ENCODE measurements at places on chromosomes 2 and 18.

GRCh38 chr2:21299411-21299810 is 175.6 kb downstream of the TDRD15 start:
- DNase-seq = no peak

- no peak for DNase-seq
Measured at GRCh38 chr18:34990597-34990996, 50.6 kb upstream of the MAPRE2 start.

DNA sequence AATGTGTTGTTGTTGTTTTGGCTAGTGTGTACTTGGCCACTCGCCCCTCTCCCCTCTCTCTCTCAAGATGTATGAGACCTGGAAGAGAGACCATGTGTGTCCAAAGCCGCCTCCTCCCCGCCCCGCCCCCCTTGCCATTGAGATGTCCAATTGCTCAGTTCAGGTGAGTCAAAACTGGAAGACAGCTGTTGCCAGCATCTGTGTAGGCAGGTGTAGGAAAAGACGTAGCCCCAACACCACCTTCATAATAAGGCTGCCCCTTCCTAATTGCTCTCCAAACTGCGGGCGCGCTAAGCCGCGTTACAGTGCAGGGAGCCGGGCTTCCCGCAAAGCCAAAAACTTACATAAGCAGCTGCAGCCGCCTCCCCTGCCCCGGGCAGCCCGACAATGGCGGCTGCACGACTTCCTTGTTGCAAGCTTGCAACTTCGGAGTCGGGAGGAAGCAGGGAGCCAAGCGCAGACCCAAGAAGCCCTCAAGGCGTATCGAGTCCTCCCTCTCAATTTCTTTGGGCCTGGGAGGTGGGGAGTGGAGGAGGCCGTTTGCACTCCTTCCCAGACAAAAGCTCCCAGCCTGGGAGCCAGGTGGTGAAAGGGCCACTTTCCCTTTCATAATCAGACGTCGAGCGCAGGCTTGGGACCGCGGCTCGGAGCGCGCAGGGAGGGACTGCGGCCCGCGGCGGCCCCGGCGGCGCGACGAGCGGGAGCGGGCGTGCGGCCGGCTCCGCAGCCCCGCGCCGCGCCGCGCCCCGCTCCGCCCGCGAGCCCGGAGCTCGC is 882 bp downstream of the ZBTB14 start:
- peak; percentile 70 for DNase-seq

DNA sequence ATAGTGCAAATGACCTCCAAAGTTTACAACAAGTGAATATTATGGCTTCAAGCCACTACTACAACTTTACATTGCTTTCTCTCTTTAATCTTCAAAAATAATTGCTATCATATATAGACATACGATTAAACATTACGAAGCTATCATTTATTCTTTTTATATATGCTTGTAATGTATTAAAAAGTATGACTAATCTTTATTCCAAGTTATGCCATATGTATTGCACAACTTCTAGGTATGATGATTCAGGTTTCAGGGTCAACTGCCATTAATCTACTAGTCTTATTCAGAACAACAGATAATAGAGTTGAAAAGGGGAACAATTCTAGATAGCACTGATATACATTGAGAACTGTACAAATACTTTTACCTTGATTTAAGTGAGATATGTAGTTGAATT is 506.2 kb upstream of the TMEFF2 start:
- no peak for DNase-seq

DNA sequence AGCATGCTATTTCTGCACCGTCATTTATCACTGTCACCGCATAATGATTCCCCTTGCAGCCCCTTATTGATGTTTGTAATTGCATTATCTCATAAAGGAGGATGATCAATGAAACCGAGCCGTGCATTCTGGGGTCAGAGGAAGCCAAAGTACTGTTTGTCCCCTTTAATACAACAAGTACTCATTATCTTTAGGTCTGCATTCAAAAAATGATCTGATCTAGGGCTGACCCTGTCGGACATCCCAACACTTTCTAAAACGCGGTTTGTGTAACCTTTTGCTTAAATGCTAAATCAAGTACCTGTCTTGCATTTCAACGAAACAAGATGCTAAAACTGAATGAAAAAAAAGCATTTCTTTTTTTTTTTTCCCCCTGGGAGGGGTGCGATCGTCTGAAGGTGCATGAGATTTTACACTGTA is 143.8 kb downstream of the MEIS1 start:
- no peak for DNase-seq

- DNase-seq = no peak
Measured at GRCh38 chr2:147600223-147600622, 244.6 kb upstream of the ACVR2A start.

DNA sequence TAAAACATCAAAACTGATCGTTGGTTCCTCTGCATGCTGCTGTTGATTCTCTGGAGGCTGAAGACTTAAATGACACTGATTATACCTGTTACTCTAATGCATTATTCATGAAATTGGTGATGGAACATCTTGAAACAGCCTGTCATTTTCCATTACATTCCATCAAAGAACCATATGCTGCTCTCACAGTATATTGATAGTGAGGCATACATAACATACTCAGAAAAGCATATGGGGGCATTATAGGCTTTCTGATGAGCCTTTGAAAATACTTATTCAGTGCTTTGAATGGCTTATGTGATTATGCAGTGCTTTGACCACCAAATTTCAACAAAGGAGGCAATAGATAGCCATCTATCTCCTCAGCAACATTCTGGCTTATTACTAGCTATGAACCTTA is 392.1 kb downstream of the CDH19 start:
- DNase-seq = no peak

DNA sequence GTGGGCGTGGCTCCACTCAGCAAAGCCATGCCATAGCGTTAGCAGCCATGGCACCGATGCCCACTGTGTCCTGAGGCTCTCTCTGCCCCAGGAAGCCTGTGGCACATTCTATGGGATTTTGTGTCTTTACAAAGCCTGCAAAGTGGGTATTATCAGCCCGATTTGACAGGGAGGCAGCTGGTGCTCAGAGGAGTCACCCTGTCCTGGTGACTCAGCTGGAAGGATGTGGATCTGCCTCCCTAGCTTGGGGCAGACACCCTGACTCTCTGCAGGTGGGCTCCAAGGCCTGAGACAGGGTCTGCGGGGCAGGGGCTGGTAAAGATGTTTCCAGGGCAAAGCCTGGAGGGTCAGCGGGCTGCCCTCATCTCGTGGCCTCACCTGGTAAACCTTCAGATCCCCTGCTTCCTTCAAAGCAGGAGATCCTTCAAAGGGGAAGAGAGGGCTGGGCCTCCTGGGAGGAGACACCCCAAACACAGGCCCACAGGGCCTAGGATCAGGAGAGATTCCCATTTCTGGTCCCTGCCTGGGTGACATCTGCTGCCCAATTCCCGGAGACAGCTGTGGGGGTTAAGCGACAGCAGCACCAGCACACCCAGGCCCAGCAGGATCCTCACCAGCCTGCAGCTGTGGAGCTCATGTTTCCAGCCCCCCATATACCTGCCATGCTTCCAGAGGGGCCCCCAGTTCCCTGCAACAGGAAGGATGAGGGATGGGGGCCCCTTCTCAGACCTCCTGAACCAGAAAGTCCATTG is 3.0 kb upstream of the ASB1 start:
- DNase-seq = no peak

- DNase-seq = no peak
Measured at GRCh38 chr18:41418598-41418997, 536.4 kb upstream of the PIK3C3 start.

GRCh38 chr2:70790136-70790828 is at the start of gene FIGLA:
Gene FIGLA, minus strand, starts transcription at chr2:70790643. Its CDS starts 5 bp downstream, at chr2:70790638.
- DNase-seq = no peak

- DNase-seq = no peak
Measured at GRCh38 chr2:236665101-236665500, 95.5 kb downstream of the ACKR3 start.

DNA sequence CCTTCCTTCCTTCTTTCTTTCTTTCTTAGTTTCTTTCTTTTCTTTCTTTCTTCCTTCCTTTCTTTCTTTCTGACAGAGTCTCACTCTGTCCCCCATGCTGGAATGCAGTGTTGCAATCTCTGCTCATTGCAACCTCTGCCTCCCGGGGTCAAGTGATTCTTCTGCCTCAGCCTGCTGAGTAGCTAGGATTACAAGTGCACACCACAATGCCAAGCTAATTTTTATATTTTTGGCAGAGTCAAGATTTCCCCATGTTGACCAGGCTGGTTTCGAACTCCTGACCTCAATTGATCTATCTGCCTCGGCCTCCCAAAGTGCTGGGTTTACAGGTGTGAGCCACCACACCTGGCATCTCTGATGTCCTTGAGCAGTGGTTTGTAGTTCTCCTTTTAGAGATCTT is 48.5 kb downstream of the IL1R2 start:
- no peak for DNase-seq

GRCh38 chr2:98726735-98727368 is 4.1 kb downstream of the MGAT4A start:
- DNase-seq = no peak

DNA sequence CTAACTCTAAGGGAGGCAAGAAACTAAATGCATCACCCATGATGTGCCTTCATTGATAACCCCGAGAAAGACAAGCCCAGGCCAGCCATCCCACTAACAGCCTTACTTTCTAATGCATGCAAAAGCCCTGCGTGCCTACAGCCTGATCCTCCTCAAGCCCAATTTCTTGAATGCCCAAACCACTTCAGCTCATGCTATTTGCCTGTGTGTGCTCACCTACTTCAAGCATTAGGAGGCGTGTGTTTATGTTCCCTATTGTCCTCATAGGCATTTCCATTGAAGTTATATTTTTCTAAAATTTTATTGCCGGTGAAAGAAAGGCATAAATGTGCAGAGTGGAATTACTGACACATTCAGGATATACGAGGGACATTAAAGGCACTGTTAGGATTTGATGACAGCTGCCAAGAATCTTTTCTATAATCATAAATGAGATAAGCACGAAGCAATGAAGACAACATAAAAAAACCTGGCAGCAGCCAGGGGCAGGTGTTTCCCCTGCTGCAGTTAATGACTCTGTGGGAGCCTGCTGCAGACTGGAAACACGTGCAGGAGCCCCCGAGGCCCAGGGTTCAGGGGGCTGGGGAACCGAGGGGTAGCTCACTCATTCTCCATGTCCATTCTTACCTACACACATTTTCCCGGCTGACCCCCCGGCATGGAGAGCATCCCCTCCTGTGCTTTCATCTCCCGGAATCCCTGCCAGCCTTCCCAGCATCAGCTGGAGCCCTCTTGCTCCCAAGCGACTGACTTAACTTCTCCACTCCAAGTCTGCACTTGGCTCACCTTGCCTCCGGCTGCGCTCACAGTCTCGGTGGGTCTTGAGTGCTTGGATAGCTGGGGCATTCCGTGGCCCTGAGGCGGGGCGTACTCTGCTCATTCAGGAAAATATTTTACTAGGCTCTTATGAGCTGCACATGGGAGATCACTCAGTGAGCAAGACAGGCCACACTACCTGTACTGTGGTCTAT is 292.3 kb upstream of the SIX2 start:
- no peak for DNase-seq

GRCh38 chr2:95345081-95345562 is 48.0 kb downstream of the KCNIP3 start:
- no peak for DNase-seq

GRCh38 chr2:28270456-28271152 is 122.1 kb upstream of the FOSL2 start:
- DNase-seq = no peak

DNA sequence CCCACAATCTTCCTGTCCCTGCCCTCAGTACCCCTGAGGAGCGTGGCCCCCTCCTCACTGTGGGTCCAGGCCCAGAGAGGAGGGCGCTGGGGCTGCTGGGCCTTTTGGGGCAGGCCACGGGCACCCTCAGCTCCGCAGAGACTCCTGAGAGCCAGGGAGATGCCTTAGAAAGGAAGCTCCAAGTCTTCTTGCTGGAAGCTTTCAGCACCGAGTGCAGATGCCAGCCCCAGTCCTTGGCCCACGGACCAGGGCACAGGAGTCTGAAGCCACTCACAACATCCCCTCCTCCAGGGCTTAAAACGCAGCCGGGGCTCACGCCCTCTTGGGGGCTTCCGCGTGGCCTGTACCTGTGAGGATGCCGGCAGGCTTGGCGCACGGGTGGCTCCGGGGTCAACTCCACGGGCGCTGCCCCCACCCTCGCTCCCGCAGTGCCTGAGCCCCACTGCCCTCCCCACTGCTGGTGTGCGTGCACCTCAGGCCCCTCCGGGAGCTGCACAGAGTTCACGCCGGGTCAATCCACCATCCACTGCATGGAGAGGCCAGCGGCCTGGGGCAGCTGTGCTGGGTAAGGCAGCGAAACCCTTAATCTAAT is 72.1 kb upstream of the CTDP1 start:
- DNase-seq = no peak

DNA sequence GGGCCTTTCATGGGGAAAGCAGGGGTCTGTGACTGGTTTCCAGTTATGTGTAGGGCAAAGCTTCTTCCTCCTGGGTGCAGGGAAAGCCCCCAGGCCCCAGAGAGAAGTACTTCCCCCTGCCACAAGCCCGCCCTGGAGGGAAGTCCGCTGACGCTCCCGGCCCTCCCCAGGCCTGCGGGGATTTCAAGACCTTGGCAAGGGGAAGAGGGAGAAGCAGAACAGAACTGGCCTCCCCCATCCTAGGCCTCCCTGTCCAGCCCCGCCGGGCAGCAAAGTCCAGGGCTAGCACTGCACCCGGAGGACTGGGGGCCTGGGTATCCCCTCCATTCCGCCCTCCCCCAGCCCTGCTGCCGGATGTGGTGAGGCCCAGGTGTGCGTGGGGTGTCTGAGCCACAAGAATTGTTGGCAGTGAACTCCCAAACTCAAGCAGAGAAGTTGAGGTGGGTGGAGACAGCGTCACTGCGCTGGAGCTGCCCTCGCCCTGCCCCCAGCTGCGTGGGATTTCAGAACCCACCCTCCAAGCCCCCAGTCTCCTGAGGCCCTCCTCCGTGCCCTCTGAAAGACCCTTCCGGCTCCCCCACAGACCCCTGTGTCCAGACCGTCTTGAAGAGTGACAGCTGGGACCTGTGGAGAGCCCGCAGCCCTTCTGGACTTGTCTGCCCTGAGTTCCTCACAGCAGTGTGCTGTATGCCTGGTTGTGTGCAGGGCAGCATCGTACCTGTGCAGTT is 1.1 kb upstream of the DUSP2 start:
- DNase-seq = no peak

DNA sequence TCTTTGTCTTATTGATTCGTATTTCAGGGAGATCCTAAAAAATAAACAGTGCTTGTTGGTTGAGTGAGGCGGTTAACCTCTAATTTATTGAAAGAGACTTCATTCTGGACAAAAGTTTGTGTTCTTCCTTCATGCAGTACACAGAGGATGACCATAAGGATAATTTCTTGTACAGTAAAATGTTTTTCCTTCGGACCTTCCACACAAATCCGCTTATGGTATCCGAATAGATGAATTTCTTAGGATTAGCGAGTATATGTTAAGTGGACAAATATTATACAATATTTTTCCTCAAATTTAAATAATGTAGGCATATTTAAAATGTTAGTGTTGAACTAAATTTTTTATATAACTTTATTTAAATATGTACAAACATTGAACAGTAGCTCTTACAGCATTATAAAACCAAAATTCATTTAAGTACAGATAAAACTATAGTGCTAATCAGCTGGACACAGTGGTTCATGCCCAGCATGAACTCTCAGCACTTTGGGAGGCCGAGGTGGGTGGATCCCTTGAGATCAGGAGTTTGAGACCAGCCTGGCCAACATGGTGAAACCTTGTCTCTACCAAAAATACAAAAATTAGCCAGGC is 84.4 kb downstream of the LPIN1 start:
- no peak for DNase-seq
